Panc1 (cell line): ENCODE measurements at places on chromosomes 16 and 17. TPM values are rescaled to one million over a fixed set of nuclear protein-coding genes. Genes with fewer than 3 reads are reported as not detected.

ATP2C2 gene
- total RNA-seq, result 0.67 TPM

- no peaks in the 10 kb centered on the region for H3K27me3 ChIP-seq
- H3K36me3 ChIP-seq, result no peaks in the 10 kb centered on the region
- H3K4me1 ChIP-seq, result no peaks in the 10 kb centered on the region
- H3K4me3 ChIP-seq, result no peak overlapping the region
- no peak overlapping the region for H3K27ac ChIP-seq
- no peak for DNase-seq
Measured at GRCh38 chr17:77033892-77034404, 106.8 kb upstream of the SEC14L1 start.

DNA sequence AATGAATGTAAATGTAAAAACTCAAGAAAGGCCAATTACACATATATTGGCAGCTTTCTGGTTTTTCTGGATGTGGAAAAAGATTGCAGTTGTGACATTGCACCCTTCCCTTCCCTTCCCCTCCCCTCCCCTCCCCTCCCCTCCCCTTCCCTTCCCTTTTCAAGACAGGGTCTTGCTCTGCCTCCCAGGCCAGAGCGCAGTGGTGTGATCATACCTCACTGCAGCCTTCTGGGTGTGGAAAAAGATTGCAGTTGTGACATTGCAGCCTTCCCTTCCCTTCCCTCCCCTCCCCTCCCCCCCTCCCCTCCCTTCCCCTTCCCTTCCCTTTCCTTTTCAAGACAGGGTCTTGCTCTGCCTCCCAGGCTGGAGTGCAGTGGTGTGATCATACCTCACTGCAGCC, 41.7 kb downstream of the PIK3R5 start:
- H3K27ac ChIP-seq, result no peak overlapping the region
- H3K27me3 ChIP-seq, result no peaks in the 10 kb centered on the region; the same call in 1 of the 2 replicates
- H3K4me1 ChIP-seq, result no peaks in the 10 kb centered on the region
- H3K4me3 ChIP-seq, result no peak overlapping the region

CHST5 gene
- 0.15 TPM for total RNA-seq

TMC5 gene
- total RNA-seq, result 1.4 TPM

DNA sequence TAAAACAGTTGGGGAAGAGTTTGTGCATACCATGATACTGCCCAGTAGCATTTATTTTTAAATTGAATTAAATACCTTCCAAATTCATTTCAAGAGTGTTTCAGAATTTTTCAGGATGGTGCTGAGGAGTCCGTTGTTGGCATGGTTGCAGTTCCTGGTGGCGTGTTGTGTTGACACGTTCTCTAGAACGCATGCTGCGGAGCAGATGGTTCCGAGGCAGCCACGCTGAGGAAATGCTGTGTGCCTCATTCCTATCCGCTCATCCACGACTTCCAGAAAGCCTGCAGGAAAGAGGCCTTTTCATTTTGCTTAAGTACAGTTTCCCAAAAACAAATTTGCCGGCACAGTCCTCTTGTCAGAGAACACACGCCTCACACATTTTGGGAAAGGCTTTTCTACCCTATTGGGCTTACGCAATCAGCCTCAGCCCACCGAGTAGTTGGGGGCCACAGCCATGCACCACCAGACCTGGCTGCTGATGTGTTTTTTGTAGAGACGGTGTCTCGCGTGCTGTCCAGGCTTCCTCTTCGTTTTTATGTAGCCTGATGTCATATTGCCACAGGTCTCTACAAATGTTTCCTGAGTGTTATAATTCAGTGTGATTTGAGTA, 32.1 kb upstream of the IL17C start:
- H3K27ac ChIP-seq, result no peak overlapping the region
- H3K27me3 ChIP-seq, result no peaks in the 10 kb centered on the region
- no peak overlapping the region for H3K4me3 ChIP-seq
- no peaks in the 10 kb centered on the region; the same call in 1 of the 2 replicates for H3K36me3 ChIP-seq
- DNase-seq, result no peak

WWOX gene
- 12.5 TPM for total RNA-seq

- no peaks in the 10 kb centered on the region for H3K27me3 ChIP-seq
- DNase-seq, result no peak
- H3K36me3 ChIP-seq, result no peaks in the 10 kb centered on the region
Measured at GRCh38 chr16:75952124-75952523, 225.8 kb upstream of the CPHXL start.

TPSG1 gene
- total RNA-seq, result 4.6 TPM

GRCh38 chr17:45388604-45389325, 43.9 kb downstream of the ARHGAP27 start:
- H3K4me1 ChIP-seq, result peaks cover 22% of the 10 kb centered on the region
- no peaks in the 10 kb centered on the region for H3K27me3 ChIP-seq
- H3K4me3 ChIP-seq, result no peak overlapping the region
- H3K27ac ChIP-seq, result peak overlapping the region; percentile 57; the same call in 1 of the 2 replicates

- H3K27me3 ChIP-seq, result no peaks in the 10 kb centered on the region
- H3K27ac ChIP-seq, result peak overlapping the region; percentile 86
- DNase-seq, result no peak
- peaks cover under 1% of the 10 kb centered on the region; the same call in 1 of the 2 replicates for H3K36me3 ChIP-seq
- peak overlapping the region; percentile 56 for H3K4me3 ChIP-seq
Measured at GRCh38 chr17:18182110-18182977, 1.3 kb upstream of the ALKBH5 start.

- H3K27ac ChIP-seq, result peak overlapping the region; percentile 29; the same call in 1 of the 2 replicates
- H3K4me1 ChIP-seq, result peaks cover 39% of the 10 kb centered on the region
- H3K36me3 ChIP-seq, result no peaks in the 10 kb centered on the region
Measured at GRCh38 chr17:76528156-76528527, 9.4 kb downstream of the CYGB start.

SLC39A11 gene
- total RNA-seq, result 56.1 TPM

DNA sequence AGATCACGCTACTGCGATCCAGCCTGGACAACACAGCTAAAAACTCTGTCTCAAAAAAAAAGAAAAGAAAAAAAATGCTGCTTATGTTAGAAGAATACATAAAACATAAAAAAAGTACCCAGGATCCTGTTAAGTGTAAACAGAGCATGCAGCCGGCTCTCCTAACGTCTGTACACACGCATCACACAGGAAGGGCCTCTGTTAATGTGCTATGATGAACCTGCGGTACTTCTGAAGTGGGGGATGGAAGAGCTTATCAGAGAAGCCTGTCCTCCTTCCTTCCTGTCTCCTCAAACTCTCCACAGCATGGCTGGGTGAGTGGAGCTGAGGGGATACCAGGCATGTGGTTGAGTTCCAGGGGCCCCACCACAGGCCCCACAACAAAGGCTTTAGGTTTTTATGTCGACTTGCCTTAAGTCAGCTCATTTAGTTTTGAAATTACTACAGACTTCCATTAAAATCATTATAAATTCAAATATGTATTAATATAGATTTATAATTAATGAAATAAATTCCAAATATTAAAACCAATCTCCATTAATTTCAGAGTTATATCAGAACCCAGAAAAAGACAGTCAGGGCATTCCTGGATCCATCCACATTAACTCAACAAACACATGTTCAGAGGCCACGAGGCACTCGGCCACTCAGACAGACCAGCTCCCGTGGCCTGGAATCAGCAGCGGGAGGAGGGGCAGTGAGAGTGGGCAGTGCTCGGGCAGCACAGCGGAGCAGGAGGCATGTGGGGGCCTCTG, 11.7 kb downstream of the CCDC57 start:
- no peak for DNase-seq
- H3K27me3 ChIP-seq, result no peaks in the 10 kb centered on the region
- H3K27ac ChIP-seq, result no peak overlapping the region
- H3K4me1 ChIP-seq, result peaks cover 29% of the 10 kb centered on the region

CD19 gene
- total RNA-seq, result not detected

- no peaks in the 10 kb centered on the region; the same call in 1 of the 2 replicates for H3K36me3 ChIP-seq
- H3K4me3 ChIP-seq, result peak overlapping the region; percentile 93
- DNase-seq, result no peak
Measured at GRCh38 chr16:29791845-29792807, 1.6 kb downstream of the KIF22 start.

CIBAR2 gene
- total RNA-seq, result not detected

DNA sequence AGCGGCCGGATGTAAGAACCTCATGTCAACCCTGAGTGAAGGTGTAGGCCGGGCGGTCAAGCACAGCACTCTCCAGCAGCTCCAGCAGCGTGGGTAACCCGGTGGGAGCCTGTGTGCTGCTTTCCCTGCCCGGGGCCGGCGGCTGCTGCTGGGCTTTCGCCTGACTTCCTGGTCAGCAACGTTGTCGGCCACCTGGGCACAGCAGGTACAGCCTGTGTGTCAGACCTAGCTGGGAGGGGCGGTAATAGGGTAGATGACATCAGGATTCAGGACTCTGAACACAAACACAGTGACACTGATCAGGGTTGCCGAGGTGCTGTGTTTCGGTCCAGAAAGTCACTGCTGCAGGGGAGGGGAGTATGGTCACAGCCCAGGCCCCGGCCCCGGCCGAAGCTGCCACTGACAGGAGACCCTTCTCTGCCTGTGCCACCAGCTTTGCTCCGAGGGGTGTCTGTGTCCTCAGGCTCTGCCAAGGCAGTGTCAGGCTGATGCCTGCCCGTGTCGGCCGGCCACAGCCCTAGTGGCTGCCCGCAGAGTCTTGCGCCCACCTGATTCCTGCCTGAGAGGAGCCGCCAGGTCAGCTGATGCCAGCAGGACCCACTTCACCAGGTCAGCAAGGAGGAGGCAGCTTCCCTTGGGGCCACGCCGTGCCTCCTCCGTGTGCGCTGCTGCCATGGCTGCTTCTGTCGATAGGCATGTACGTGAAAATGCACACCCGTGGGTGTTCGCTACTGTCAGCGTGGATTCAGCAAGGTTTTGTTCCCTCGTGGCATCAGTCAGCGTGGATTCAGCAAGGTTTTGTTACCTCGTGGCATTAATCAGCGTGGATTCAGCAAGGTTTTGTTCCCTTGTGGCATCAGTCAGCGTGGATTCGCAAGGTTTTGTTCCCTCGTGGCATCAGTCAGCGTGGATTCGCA, 9.2 kb downstream of the RAB40C start:
- H3K27me3 ChIP-seq, result no peaks in the 10 kb centered on the region
- no peak for DNase-seq
- H3K4me1 ChIP-seq, result peaks cover 2% of the 10 kb centered on the region; the same call in 1 of the 2 replicates

NLRC3 gene
- 0.26 TPM for total RNA-seq

GRCh38 chr16:52451971-52452421, 94.9 kb downstream of the TOX3 start:
- no peaks in the 10 kb centered on the region for H3K4me1 ChIP-seq
- H3K36me3 ChIP-seq, result no peaks in the 10 kb centered on the region
- H3K27ac ChIP-seq, result no peak overlapping the region
- no peaks in the 10 kb centered on the region for H3K27me3 ChIP-seq

GRCh38 chr17:40763752-40764151, 8.2 kb downstream of the KRT26 start:
- H3K27ac ChIP-seq, result no peak overlapping the region
- H3K27me3 ChIP-seq, result no peaks in the 10 kb centered on the region
- no peak overlapping the region for H3K4me3 ChIP-seq
- DNase-seq, result no peak

GRCh38 chr17:11996722-11997146, 541 bp downstream of the ZNF18 start:
- peak overlapping the region; percentile 88 for H3K4me3 ChIP-seq
- no peaks in the 10 kb centered on the region; the same call in 1 of the 2 replicates for H3K4me1 ChIP-seq
- DNase-seq, result no peak
- H3K27me3 ChIP-seq, result no peaks in the 10 kb centered on the region

DNA sequence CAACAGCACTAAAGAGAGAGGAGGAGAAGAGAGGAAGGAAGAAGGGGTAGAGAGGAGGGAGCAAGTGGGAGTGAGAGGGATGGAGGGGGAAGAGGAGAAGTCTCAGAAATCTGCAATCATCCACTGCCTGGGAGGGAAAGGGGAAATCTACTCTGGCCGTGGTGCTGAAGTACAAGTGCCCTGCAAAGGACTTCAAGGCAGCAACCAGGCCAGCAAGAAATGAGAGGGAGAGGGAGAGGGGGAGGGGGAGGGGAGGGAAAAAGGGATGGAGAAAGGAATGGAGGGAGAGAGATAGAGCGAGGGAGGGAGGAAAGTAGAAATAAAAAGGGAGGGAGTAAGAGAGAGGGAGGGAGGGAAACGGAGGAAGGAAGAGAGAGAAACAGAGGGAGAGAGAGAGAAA, 130.8 kb upstream of the EEF2KMT start:
- H3K36me3 ChIP-seq, result no peaks in the 10 kb centered on the region
- H3K4me3 ChIP-seq, result no peak overlapping the region
- no peak for DNase-seq
- no peak overlapping the region for H3K27ac ChIP-seq
- H3K27me3 ChIP-seq, result peaks cover 6% of the 10 kb centered on the region; the same call in 1 of the 2 replicates

HOXB9 gene
- 65.9 TPM for total RNA-seq

DNA sequence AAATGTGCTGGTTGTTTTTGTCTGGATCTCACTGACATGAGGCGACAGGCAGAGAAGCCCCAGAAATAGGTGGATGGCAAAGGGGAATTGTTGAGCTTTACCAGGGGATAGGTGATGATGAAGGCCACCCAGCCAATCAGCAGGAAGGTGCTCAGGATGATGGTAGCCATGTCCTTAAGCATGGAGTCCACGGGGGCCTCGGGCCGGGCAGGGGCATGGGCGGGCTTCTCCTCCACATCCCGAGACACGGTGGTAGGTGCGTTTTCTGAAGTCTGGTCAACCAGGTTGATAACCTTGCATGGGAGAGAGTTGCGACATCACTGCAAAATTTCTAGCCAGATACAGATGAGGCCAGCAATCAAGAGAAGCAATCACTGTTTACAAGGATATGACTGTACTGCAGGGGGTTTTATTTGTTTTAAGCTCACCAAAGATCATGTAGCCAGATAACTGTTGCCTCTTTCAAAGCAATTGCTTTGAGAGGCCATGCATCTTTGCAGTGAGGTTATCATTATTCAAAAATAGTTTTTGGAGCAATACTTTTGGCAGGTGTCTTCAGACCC, 37.3 kb upstream of the ICAM2 start:
- no peak overlapping the region for H3K27ac ChIP-seq
- H3K4me3 ChIP-seq, result no peak overlapping the region
- H3K36me3 ChIP-seq, result no peaks in the 10 kb centered on the region
- no peak for DNase-seq

GRCh38 chr16:11309895-11310633, 28.9 kb upstream of the PRM1 start:
- H3K36me3 ChIP-seq, result no peaks in the 10 kb centered on the region
- peaks cover 21% of the 10 kb centered on the region for H3K4me1 ChIP-seq
- no peaks in the 10 kb centered on the region for H3K27me3 ChIP-seq

DNA sequence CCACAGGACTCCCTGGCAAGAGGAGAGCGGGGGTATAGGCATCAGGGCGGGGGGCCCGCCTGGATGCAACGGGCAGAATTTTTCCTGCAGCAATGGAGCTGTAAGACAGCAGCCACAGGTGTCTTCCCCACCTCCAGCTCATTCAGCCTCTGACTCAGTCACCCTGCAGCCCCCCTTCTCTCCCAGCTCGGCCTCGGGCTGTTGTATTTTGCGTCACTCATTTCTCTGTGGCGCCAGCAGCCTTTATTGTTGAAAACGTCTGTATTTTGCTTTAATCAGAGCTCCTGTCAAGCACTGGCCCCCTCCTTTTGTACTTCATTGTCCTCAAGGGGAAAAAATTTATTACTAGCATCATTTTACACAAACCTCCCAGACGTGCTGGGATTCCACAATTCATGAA, 117.7 kb downstream of the WSCD1 start:
- DNase-seq, result no peak
- no peaks in the 10 kb centered on the region for H3K4me1 ChIP-seq
- H3K36me3 ChIP-seq, result no peaks in the 10 kb centered on the region
- H3K27me3 ChIP-seq, result no peaks in the 10 kb centered on the region; the same call in 1 of the 2 replicates
- H3K4me3 ChIP-seq, result no peak overlapping the region

KRTAP1-1 gene
- not detected for total RNA-seq
